ENCODE measurements at places on chromosomes 1 and 21.

GRCh38 chr1:204128464-204128963, 23.3 kb downstream of the ETNK2 start:
- no peak for DNase-seq

DNA sequence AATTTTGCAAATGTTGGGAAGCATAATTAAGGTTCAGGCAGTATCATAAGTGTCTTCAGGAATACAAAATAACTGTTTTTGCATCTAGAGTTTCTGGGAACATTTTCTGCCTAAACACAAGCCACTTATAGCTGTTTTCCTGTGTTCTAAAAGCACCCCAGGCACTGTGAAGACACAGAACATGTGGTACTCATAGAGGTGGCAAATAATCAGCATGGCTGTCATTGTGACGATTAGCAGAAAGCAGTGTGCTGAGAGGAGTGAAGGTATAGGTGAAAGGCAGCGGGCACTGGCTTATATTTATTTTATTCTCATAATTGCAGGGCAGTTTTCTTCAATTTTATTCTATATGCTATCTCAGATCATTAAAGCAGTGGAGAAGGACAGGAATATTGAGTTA, 119.6 kb downstream of the LRRC53 start:
- DNase-seq = no peak

DNA sequence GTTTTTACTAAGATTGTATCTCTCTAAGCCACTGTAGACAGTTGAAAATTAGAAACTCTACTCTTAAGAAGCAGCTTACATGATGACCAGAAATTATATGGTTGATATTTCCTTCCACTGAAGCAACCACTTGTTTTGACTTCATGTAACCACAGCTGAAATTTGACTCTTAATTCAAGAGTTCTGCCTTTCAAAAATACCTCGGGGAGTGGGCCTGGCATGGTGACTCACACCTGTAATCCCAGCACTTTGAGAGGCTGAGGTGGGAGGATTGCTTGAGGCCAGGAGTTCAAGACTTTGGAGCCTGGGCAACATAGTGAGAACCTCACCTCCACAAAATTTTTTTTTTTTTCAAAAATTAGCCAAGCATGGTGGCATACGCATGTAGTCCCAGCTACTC, 4.3 kb downstream of the AMPD1 start:
- no peak for DNase-seq

DNA sequence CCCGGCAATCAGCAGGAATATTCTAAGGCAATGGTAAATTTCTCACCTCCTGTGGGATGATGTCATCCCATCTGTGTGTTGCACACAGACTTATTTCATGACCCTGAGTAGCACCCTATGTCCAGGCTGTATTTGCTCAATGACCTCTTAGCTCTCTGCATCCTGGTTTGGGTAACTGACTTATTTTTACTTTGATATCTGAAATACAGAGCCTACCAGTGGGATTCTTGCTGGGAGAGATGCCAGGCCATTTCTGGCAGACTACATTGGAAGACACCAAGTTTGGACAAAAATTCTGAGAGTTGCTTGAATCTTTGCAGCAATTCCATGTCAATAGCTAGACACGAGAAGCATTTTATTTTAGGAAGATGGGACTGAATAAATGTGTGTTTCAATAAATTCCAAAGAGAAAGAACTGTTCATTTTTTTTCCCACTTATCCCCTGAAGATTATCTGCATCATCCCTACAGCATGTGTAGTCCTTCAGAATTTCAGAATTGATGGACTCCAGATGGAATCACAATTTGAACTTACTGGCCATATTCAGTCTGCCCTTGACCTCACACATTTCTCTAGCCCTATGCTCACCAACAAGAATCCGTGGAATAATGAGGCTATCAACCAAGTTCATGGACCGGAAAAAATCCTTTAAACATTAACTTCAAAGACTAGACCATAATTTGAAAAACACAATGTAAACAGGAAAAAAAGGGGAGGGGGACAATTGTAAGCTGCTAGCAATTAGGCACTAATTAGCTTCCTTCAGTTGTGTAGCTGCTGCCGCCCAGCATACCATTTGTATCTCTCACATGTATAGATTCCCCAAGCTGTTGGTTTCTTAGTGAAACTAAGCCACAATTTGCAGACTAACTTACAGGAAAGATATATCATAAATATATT, 226.5 kb downstream of the HMCN1 start:
- DNase-seq = no peak

- peak; percentile 11 for DNase-seq
These were observed 884.8 kb upstream of the B3GALT2 start for GRCh38 chr1:194071205-194071604.

DNA sequence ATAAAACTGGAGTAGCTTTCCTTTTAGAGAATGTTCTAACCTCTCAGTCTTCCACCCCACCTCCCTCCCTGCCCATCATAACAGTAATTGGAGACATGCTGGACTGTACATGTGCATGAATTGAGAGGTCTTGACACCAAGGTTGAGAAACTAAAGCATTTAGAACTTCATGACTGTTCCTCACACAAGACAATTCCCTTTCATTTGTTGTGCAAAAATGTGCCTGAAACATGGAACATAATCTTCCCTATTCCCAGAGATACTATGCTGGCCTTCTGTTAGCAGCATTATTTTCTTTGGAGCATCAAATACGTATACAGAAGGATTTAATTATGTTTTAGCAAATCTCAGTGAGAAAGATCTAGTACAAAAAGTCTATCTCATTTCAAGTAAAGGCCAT, 97.5 kb upstream of the KCNE2 start:
- no peak for DNase-seq

DNA sequence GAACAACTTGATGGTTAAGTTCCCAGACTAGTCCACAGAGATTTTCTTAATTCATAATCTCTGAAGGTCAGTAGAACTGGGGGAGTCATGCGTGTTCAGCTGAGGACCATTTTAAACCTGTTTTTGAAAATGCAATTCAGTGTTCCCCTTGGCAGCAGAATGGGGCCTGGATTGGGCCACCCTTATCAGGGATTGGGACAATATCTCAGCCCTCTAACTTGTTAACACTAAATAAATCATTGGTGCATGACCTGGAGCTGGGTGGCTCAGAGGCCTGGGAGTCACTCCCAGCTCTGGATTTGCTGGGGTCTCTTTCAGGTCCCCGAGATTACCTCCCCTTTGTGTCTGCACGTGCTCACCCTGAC, 55.3 kb downstream of the MRPS6 start:
- no peak for DNase-seq
